GM04503 (cell line): ENCODE measurements at places on chromosomes 3 and 15.

DNA sequence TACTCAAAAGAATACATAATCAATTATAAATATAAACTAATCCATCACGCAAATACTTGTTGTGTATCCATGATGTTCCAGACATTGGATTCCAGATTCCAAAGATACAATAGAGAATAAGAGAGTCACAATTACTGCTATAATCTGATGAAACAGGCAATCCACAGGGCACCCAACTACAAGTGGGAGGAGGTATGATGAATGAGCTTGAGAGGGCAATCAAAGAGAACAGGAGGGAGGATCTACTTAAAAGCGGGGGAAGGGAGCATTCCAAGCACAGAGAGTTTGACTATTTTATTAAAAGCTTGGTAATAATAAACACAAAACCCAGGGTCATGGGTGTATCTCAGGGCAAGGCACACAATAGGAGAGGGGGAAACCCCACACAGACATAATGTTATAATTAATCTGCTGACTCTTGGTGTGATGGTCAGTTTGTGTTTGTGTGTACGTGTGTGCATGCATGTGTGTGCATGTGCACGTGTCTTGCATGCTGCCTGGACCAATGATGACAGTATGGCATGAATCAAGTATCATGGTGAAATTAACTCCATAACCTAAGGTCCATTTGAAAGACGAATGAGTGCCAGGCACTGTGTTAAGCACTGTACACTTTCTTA is 325.4 kb upstream of the WNT5A start:
- DNase-seq, result no peak

DNA sequence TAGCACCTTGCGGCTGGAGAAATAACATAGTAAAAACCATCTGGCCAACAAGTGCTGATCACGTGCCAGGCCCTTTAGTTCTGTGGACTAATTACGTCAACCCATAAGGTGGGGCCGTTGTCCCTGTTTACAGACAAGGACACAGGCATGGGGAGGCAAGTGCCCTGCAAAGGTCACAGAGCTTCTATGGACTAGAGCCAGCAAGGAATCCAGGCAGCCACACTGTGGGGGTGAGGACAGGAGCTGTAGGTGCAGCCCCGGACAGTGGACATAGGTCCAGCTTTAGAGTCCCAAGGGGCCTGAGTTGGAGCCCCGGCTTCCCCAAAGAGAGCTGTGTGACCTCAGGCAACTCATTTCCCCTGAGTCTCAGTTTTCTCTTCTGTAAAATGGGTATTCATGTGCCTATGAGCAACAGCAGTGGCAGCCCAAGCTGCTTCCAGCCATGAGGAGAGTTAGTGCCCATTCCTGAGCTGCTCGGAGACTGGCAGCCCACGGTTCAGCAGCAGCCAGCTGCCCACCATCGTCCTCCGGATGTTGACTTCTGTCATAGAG is 13.9 kb downstream of the CHST13 start:
- no peak for DNase-seq

DNA sequence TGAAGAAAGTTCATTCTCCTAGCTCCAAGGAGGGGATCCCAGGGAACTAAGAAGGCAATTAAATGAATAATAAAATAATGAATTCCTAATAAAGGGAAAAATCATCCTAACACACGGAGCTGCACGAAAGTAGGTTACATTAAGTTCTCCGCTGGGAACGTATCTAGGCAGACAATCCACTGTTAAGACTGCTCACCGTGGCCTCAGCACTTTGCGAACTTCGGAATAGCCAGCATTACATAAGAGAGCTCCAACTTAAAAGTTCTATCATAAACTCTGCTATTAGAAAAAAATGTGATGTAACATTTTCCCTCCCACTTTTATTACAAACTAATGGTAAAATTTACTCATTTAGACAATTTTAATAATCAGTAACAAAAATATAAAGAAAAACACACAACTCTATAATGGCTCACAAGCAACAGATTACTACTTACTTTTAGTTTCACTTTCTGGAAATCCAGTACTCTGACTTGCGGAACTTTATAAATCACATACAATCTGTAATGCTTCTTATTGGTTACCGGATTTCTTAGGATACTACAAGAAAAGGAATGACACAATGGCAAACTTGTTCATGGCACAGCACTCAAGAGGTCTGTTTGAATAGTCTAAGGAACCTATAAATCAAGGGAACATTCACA is 8.5 kb downstream of the SNRPA1 start:
- DNase-seq, result no peak

DNA sequence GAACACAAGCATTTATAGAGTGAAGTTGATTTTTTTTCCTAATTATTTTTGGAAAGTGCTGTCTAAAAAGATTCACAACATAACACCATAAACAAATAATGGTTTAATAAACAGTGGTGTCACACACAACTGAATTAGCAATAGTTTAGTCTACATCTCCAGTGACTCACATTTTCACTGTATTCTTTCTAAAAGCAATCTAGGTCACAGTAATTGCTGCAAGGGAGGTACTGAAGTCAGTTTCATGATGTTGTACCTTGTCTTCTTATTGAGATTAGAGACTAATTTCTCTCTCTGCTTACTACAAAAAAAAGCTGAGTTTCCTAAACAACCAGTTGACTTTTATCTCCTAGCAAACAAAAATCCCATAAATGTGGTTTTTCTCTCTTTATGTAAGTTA is 29.6 kb downstream of the PLSCR4 start:
- no peak for DNase-seq

DNA sequence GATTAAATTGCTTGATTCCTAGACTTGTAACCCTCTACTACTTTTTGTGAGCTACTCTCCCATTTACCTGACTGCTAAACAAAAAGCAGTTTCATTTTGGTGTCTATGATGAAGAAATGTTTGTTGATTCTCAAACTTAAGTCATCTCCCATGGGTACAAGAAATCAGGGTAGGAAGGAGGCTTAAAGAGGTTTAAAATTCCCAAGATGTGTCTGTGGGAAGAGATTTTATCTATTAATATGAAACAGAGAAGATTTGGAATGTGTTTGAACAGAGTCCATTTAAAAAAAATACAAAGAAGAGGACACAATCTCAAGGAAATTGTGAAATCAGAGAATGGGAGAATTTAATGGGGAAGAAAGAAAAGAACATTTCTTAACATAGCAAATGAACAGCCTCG is 14.8 kb downstream of the P3H2 start:
- DNase-seq, result peak; percentile 69

GRCh38 chr3:115476472-115476871 is 146.8 kb upstream of the GAP43 start:
- no peak for DNase-seq

GRCh38 chr3:65919826-65920225 is 118.9 kb downstream of the MAGI1 start:
- no peak for DNase-seq

- DNase-seq, result no peak
These were observed 57.9 kb downstream of the BTD start for GRCh38 chr3:15659254-15659975.

GRCh38 chr3:107545680-107546120 is 22.9 kb downstream of the BBX start:
- no peak for DNase-seq

DNA sequence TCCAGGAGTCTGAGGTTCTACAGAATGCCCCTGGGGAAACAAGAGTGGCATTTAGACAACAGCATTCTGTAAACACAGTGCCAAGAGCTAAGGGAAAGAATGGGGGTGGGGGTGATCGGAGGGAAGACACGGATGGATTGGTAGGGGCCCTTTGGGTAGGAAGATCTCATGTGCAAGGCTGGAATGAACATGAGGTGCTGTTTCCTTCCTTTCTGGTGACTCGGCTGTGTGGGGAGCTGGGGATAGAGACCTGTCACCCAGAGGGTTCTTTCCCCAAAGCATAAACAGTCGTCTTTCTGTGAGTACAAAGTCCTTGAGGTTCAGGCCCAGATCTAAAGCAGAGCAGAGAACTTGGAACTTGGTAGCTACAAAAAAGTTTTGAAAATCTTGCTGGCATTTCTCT is 11.7 kb downstream of the TPM1 start:
- DNase-seq, result no peak

DNA sequence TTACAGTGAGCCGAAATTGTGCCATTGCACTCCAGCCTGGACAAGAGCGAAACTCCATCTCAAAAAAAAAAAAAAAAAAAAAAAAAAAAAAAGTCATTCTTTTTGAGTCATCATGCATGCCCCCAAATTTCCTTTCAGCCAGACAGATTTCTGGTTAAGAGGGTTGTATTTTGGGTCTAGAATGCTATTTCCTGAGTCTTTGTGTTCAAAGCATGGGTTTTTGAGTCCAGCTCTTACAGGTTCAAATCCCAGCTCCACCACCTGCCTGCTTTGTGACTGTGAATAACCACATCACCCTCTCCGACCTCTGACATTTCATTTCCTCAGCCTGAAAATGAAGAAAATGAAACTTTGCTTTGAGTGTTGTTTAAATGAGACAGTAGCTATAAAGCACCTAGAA is 9.3 kb upstream of the C15orf61 start:
- no peak for DNase-seq

DNA sequence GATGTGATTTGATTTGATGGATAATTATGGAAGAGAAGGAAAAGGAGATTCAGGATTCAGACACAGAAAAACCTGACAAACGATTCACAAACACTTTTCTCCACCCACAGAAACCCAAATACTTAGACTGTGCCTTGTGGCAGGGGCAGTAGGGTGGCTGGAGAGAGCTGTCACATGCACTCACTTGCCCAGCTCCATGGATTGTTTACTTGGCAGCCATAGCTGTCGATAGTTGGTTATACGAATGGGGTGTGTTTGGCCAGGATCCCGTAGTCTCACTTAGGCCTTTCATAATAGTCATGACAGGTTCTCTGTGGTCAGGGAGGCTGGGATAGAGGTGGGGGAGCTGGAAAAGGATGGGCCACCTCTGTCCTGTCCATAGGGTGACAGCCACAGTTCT is 76.9 kb downstream of the CACNA1D start:
- no peak for DNase-seq

DNA sequence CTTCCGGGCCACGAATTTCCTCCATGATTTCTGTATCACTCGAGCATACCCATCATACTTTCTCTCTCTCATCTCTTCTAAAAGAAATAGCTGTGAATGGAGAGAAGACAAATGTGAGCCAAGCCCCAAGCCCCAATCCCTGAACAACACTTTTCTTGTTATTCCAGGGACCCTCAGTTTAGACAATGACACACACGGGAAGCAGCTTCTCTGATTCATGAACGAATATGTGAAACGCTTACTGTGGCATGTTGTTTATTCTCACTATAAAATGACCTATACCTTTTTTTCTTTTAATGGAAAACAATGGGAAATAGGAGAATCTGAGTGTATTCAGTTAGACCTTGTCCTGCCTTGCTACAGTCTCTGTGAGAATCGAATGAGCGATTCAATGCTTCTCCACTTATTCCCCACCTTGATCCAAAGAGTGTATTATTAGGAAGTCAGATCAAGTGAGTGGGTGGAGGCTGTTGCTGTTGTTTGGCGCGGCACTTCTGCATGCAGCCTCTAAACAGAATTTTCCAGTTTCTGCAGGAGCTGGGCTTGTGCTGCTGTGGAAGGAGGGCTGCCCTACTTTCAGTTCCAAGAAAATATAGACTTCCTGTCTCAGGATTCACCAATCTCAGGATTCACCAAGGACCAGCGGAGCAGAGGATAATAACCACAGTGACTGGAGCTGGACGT is 32.4 kb upstream of the LDHAL6B start:
- no peak for DNase-seq

GRCh38 chr3:9137676-9138075 is 111.8 kb downstream of the SRGAP3 start:
- DNase-seq, result no peak

GRCh38 chr3:49704629-49705028 is 14.9 kb downstream of the AMIGO3 start:
- DNase-seq, result no peak

- no peak for DNase-seq
These were observed 51.5 kb downstream of the TTC23 start for GRCh38 chr15:99197856-99198255.

- no peak for DNase-seq
These were observed 331.0 kb upstream of the ROPN1 start for GRCh38 chr3:124322966-124323365.

DNA sequence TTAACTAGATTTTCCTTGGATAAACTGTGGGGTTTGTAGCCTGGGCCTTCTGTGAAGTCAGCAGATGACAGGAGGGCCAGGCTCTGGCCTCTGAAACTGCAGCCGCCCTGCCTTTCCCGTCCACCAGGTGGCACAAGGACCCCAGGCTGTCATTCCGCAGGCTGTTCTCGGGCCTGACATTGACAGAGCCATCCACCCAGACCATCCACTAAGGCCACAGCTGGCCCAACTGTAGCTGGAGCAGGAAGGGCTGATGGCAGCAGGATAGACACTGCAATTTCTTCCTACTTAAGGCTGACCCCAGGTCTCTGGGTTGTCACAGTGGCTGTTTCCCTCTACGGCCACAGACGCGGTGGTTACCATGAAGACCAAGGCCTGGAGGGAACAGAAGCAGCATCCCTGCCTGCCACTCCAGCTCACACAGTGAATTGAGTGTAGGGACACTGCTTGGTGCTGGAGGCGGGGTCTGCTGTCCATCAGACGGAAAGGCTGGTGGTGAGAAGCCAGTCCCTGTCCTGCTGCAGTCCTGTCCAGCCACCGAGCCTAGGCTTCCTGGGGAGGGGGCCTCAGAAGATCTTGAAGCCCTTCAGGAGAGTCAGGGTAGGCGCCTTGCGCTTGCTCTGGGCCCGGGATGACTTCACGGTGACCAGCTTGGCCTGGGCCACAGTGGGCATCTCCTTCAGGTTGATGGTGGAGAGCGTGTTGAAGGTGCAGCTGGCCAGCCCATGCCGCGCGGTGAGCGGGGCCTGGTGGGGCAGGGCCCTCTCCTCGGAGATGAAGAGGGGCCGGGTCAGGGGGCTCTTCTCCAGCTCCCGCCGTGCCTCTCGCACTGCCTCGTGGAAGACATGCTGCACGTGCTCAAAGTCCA is 9.4 kb downstream of the SLC51B start:
- no peak for DNase-seq
